ENCODE measurements at places on chromosomes 12 and 14. TPM values are rescaled to one million over a fixed set of nuclear protein-coding genes. Genes with fewer than 3 reads are reported as not detected.

Gene CSRP2
- polyA plus RNA-seq = 63.5 TPM

Gene AQP5
- not detected for polyA plus RNA-seq

Gene MYF5
- not detected for polyA plus RNA-seq

Gene PFDN5
- polyA plus RNA-seq = 1,007 TPM

DNA sequence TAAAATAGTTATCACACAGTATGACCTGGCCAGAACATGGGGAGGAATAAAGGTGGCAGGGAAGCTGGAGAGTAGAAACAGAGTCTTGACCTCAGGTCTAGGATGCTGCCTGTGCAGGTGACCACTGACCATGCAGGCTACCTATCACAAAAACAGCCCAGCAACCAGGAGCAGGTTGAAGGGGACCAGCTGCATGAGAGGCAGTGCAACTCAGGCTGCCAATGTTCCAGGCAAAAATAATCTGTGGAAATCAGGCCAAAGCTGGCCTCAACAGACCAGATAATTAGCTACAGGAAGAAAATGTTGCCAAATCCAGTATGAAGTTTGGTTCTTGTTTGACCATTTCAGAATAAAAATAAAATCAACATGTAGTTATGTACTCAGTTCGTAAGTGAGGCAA lies 72.6 kb downstream of the PDE6H start:
- DNase-seq = no peak

DNA sequence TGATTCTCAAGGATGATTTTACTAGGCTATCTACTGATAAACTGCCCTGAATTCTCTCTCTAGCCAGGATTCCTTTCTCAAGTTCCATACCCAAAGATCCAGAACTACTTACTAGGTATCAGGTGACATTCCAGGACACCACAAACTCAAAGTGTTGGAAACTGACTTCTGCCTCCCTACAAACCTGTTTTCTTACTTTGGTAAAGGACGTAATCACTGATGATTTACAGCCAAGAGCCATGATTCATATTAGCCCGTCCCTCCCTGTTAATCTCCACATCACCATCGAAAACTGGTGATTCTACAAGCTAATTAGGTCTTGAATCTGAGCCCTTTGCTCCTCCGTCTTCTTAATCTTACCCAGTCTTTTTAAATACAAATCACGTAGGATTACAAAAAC lies 1.0 kb upstream of the ATG14 start:
- DNase-seq = no peak

GRCh38 chr12:79547044-79547734 lies 143.6 kb downstream of the PAWR start:
- DNase-seq = no peak

GRCh38 chr12:12282761-12283425 lies 16.0 kb upstream of the LRP6 start:
- peak; percentile 68 for DNase-seq

DNA sequence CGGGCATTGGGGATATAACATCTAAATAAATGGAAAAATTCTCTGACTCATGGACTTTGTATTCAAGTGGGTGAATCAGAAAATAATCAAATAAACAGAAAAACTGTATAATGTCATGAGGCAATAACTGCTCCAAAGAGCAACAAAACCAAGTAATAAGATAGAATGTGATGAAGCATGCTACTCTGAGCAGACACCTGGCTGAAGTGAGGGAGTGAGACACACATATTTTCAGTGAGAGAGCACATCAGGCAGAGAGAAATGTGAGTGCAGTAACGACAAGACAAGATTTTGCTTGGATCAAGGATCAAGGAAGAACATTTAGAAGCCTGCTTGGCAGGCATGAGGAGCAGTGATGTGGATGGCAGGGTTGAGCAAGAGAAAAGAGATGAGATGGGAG lies 75.8 kb upstream of the CCDC91 start:
- peak; percentile 65 for DNase-seq

GRCh38 chr14:61698206-61698980 lies 3.1 kb downstream of the HIF1A start:
- no peak for DNase-seq

Data from fibroblast of lung (primary cell).